ENCODE measurements at places on chromosomes 16 and 17. TPM values are rescaled to one million over a fixed set of nuclear protein-coding genes. Genes with fewer than 3 reads are reported as not detected.
A peak's percentile ranks its signal among the peaks of the same experiment; 100 is the strongest.

DNA sequence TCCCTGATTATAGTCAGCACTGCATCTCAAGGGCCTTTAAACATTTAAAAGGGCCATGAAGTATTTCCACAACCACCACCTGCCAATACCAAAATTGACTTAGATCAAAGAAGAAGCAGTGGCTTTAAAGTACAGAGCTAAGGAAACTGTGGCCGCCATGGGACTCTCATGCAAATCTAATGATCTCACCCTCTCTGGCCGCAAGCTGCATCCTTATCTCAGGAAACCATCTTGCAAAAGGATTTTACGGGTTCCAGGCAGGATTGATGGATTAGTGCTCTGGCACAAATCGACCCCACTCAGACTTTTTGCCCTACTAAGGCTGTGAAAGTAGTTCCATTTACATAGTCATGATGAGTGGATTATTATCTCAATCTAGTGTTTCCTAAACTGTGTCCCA, 22.6 kb downstream of the CDRT4 start:
- H3K4me1 ChIP-seq = peaks cover 18% of the 10 kb centered on the region
- DNase-seq = peak; percentile 69
- H3K27ac ChIP-seq = no peak overlapping the region
- no peak overlapping the region for H3K4me3 ChIP-seq
- no peaks in the 10 kb centered on the region for H3K27me3 ChIP-seq
- peaks cover 4% of the 10 kb centered on the region for H3K36me3 ChIP-seq

Gene RRAD
- total RNA-seq = 0.34 TPM

Gene UTS2R
- not detected for total RNA-seq

DNA sequence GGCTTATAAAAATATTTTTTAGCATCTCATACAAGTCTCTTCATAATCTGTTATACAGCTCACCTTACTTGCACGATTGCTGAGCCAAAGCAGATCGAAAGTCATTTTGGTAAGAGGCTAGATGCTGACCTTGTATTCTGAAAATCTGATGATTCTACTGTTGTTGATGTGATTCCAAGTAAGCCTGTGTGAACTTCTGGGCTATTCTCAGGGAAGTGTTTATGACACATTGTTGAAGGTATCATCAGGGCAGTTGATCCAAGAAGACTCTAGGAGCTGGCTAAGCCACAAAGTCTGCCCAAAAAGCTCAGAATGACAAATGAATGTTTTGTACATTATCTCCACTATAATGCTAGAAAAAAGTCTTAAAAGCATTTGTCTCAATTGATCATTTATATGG, 16.0 kb downstream of the OMG start:
- no peaks in the 10 kb centered on the region for H3K27me3 ChIP-seq
- H3K27ac ChIP-seq = no peak overlapping the region
- no peaks in the 10 kb centered on the region for H3K36me3 ChIP-seq
- no peak overlapping the region for H3K4me3 ChIP-seq
- H3K4me1 ChIP-seq = no peaks in the 10 kb centered on the region

- H3K4me3 ChIP-seq = no peak overlapping the region
- H3K36me3 ChIP-seq = no peaks in the 10 kb centered on the region
- no peak for DNase-seq
- no peak overlapping the region for H3K27ac ChIP-seq
- H3K27me3 ChIP-seq = peaks cover 7% of the 10 kb centered on the region
These were observed 16.4 kb downstream of the FAM20A start for GRCh38 chr17:68584581-68585303.

GRCh38 chr16:51242296-51242994, 91.4 kb upstream of the SALL1 start:
- DNase-seq = no peak
- no peak overlapping the region for H3K4me3 ChIP-seq
- H3K27ac ChIP-seq = no peak overlapping the region
- no peaks in the 10 kb centered on the region for H3K36me3 ChIP-seq
- no peaks in the 10 kb centered on the region for H3K4me1 ChIP-seq

Gene ABCC12
- total RNA-seq = not detected

DNA sequence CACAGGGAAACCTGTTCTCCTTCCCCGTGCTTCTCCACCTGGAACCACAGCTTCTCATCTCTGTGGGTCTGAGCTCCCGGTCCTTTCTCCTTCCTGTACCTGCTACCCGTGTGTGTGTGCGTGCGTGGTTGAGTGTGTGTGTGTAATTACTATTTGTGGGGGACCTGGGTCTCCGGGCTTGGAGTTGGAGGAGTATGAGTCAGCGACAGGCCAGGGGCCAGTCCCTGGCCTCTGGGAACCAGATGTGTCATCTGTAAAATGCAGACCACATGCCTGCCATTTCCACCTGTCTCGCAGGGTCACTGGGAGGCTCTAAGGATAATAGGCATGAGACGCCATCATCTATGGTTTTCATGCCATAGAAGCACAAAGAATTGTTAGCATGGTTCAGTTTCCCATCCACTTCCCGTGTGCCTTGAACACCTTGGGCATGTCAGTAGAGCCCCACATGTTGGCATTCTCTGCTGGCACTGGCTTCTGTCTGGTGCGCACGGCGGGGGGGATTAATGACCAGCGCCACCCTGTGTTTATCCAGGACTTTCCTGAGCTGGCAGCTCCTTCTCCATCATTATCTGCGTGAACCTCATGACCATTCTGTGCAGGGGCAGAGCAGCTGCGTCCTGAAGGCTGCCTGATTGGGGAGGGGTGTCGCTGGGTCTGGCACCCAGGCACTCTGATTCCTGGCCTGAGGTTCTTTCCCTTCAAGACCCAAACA, 1.5 kb downstream of the ZNF205 start:
- peaks cover 5% of the 10 kb centered on the region for H3K4me1 ChIP-seq
- H3K27ac ChIP-seq = no peak overlapping the region
- H3K36me3 ChIP-seq = no peaks in the 10 kb centered on the region
- no peak for DNase-seq
- peaks cover 20% of the 10 kb centered on the region for H3K27me3 ChIP-seq

GRCh38 chr17:65576939-65577338, 15.5 kb upstream of the AXIN2 start:
- no peaks in the 10 kb centered on the region for H3K36me3 ChIP-seq
- no peaks in the 10 kb centered on the region for H3K27me3 ChIP-seq
- H3K27ac ChIP-seq = no peak overlapping the region
- H3K4me3 ChIP-seq = no peak overlapping the region
- H3K4me1 ChIP-seq = no peaks in the 10 kb centered on the region
- DNase-seq = no peak

GRCh38 chr16:75252049-75252864, 833 bp upstream of the BCAR1 start:
- DNase-seq = no peak
- H3K4me3 ChIP-seq = no peak overlapping the region
- peaks cover 12% of the 10 kb centered on the region for H3K4me1 ChIP-seq
- H3K27ac ChIP-seq = no peak overlapping the region
- peaks cover 55% of the 10 kb centered on the region for H3K27me3 ChIP-seq

GRCh38 chr16:20969386-20969785, 68.8 kb downstream of the LYRM1 start:
- no peaks in the 10 kb centered on the region for H3K36me3 ChIP-seq
- no peak for DNase-seq
- H3K4me3 ChIP-seq = no peak overlapping the region
- peaks cover 5% of the 10 kb centered on the region for H3K27me3 ChIP-seq

- no peaks in the 10 kb centered on the region for H3K27me3 ChIP-seq
- peaks cover 26% of the 10 kb centered on the region for H3K36me3 ChIP-seq
- no peak for DNase-seq
- H3K4me3 ChIP-seq = no peak overlapping the region
These were observed 71.5 kb downstream of the TAOK1 start for GRCh38 chr17:29461483-29462206.

GRCh38 chr16:64417711-64418227, 704.1 kb downstream of the CDH11 start:
- no peaks in the 10 kb centered on the region for H3K27me3 ChIP-seq
- DNase-seq = no peak
- H3K36me3 ChIP-seq = no peaks in the 10 kb centered on the region
- H3K4me1 ChIP-seq = no peaks in the 10 kb centered on the region

Gene OGFOD1
- 42.0 TPM for total RNA-seq

- H3K27me3 ChIP-seq = no peaks in the 10 kb centered on the region
- no peak overlapping the region for H3K4me3 ChIP-seq
- H3K27ac ChIP-seq = no peak overlapping the region
- H3K36me3 ChIP-seq = no peaks in the 10 kb centered on the region
- no peaks in the 10 kb centered on the region for H3K4me1 ChIP-seq
These were observed 29.6 kb upstream of the KLHDC4 start for GRCh38 chr16:87795336-87795735.
